ENCODE measurements at places on chromosomes 1 and 21. TPM values are rescaled to one million over a fixed set of nuclear protein-coding genes. Genes with fewer than 3 reads are reported as not detected.

DNA sequence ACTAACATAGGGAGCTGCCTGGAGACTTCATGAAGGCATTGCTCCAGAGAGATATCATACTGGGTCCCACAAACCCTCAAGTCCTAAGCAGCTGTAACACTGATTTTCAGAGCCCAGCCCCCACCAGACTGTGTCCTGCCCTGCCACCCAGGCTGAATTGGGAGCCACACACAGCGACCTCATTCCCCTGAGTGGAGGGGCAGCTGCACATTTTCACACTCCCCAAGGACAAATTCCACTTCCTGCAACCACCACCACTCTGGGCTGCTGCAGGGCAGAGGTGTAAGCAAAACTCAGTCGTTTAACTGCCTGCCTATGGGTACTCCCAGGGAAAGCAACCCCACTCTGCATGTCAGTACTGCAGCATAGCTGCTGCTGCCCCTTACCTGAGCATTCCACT is 19.8 kb downstream of the DTL start:
- peaks cover 87% of the 10 kb centered on the region for H3K36me3 ChIP-seq
- H3K27me3 ChIP-seq = no peaks in the 10 kb centered on the region
- H3K4me1 ChIP-seq = no peaks in the 10 kb centered on the region
- no peak overlapping the region for H3K27ac ChIP-seq
- DNase-seq = no peak
- no peak overlapping the region for H3K4me3 ChIP-seq

DNA sequence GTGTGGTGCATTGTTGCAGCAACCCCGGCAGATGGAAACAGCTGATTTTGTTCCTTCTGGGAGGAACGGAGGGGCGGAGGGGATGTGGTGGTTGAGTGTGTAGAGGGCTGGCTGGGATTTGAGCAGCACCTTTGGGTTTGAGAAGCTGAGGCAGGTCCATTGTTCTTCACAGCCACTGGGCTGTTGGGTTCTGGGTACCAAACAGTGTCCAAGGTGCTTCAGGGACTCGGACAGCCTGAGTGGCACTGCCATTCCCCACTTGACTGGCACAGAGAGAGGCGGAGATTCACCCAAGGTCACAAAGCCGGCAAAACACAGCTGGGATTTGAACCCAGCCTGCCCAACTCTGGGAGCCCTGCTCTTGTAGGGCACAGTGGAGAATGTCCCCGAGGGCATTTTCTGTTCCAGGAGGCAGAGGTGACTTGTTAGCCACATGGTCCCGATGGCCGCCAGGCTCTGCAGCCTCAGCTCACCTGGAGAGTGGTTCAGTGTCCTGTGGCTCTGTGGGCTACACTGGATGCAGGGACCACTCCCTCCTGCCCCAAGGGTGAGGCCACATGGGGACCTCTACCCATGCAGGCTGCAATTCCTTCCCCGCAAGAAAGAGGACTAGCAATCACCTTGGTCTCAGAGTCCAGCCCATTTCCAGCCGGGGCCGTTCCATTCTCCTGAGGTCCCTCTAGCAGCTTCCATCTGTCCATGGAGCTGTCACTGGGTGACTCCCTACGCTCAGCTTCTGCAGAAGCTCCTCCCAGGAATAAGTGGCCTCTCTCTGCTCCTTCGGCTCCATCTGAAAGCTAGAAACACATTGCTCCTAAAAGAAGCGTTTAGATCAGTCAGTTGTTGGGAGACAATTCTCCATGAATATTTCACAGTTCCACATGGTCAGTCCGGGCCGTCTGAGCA is 31.2 kb upstream of the C1orf174 start:
- H3K4me3 ChIP-seq = no peak overlapping the region
- H3K36me3 ChIP-seq = no peaks in the 10 kb centered on the region
- no peaks in the 10 kb centered on the region for H3K27me3 ChIP-seq
- no peaks in the 10 kb centered on the region for H3K4me1 ChIP-seq

DNA sequence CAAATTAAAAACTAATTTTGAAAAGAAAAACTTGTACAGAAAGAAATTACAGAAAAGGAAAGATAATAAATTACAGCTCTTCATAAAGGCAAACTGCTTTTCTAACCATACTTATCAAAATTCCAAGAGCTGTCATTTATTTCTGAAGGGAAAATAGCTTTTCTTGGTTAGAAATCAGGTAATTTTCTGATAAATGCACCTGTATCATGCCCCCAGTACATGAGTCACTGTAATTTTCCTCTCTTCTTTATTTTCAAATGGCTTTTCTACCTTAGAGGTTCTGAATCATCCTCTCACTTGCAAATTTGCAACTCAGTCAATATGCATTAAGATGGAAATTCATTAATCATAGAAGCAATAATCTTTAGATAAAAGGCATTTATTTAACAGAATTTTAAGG is 100.1 kb downstream of the SLC35F3 start:
- DNase-seq = no peak
- no peaks in the 10 kb centered on the region for H3K27me3 ChIP-seq
- no peaks in the 10 kb centered on the region for H3K36me3 ChIP-seq
- H3K4me1 ChIP-seq = no peaks in the 10 kb centered on the region
- no peak overlapping the region for H3K4me3 ChIP-seq

- H3K27me3 ChIP-seq = no peaks in the 10 kb centered on the region
- H3K4me1 ChIP-seq = peaks cover 50% of the 10 kb centered on the region
- H3K36me3 ChIP-seq = peaks cover 8% of the 10 kb centered on the region
- no peak overlapping the region for H3K4me3 ChIP-seq
- DNase-seq = no peak
- no peak overlapping the region for H3K27ac ChIP-seq
These were observed 4.3 kb downstream of the GALNT2 start for GRCh38 chr1:230071316-230071715.

- no peaks in the 10 kb centered on the region for H3K27me3 ChIP-seq
- H3K36me3 ChIP-seq = no peaks in the 10 kb centered on the region
- no peak overlapping the region for H3K27ac ChIP-seq
- DNase-seq = no peak
These were observed 19.3 kb downstream of the C1orf52 start for GRCh38 chr1:85240174-85240601.

KCNE2 gene
- total RNA-seq = not detected
